ENCODE measurements at places on chromosomes 16 and 17.

GRCh38 chr17:51091635-51092034 is 29.0 kb downstream of the SPAG9 start:
- no peak for DNase-seq

DNA sequence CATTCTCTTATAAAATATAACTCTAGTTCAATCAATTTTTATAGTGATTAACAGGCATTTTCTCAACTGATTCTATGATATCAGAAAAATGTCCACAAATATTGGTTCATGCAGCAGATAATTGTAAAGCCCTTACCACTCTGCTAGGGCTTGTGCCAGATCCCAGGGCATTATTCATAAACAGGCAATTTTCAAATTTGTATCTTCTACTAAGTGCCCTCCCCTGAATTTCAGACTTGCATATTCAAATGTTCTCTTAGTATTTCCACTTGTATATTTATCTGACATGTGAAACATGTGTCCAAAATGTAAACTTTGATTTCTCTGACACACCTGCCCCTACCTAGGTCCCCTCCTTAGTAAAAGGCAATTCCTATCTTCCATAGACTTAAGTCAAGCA is 9.3 kb downstream of the CPHXL2 start:
- no peak for DNase-seq

GRCh38 chr16:82651921-82652601 is 25.3 kb downstream of the CDH13 start:
- DNase-seq, result no peak

DNA sequence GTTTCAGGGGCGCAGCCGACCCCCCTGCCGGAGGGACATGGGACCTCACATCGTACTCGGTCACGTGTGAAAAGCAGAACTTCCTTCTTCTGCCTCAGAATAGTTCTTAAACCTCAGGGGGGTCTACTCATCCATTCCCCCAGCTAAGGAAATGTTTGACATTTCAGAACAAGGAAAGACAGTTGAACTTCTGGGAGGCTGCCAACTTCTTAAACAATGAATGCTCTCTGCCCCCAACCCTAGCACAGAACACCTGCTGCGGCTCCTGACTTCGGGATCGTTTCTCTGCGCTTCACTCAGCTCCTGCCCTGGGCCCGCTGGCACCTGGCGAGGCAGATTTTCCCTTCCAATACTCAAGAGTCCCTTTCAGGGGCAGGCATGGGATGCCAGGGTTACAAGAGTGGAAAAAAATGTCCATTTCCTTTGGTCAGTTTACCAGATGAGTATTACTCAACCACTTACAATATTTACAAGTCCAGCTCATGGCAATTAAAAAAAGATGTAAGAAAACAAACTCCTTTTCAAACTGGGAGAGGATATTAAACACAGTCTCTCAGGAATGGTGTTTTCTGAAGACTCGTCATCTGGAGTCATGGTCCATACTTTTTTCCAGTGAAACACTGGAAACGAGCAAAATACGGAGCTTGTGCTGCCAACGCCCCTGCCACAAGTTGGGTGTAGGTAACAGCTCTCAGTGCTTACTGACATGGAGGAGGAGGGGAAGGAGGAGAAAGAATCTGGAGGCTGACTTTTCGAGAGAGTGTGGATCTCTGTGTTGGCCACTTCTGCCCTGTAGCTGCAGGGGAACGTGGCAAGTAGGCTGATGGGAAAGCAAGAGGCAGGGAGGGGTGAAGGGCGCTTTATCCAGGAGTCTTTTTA is 235.7 kb downstream of the NTN1 start:
- no peak for DNase-seq

DNA sequence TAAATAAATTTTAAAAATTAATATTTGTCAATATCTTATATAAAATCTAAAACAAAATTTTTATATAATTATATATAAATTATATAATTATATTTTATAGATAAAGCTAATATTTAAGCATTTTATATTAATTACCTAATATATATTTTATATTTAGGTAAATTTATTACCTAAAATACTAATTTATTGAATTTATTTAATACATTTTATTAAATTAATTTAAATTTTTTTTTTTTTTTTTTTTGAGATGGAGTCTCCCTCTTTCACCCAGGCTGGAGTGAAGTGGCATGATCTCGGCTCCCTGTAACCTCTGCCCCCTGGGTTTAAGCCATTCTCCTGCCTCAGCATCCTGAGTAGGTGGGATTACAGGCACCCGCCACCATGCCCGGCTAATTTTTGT is 22.4 kb downstream of the ATAD5 start:
- DNase-seq, result no peak

GRCh38 chr17:37571674-37572073 is 37.5 kb downstream of the SYNRG start:
- no peak for DNase-seq

Measured in stimulated activated CD8-positive, alpha-beta memory T cell treated with anti-CD3 and anti-CD28 coated beads, Interleukin-15, amount 100 ng/mL, for 4 hours (primary cell).